ENCODE measurements at places on chromosomes 7 and 10.

- no peak for DNase-seq
Observed at GRCh38 chr10:132547421-132547861, 9.9 kb downstream of the INPP5A start.

DNA sequence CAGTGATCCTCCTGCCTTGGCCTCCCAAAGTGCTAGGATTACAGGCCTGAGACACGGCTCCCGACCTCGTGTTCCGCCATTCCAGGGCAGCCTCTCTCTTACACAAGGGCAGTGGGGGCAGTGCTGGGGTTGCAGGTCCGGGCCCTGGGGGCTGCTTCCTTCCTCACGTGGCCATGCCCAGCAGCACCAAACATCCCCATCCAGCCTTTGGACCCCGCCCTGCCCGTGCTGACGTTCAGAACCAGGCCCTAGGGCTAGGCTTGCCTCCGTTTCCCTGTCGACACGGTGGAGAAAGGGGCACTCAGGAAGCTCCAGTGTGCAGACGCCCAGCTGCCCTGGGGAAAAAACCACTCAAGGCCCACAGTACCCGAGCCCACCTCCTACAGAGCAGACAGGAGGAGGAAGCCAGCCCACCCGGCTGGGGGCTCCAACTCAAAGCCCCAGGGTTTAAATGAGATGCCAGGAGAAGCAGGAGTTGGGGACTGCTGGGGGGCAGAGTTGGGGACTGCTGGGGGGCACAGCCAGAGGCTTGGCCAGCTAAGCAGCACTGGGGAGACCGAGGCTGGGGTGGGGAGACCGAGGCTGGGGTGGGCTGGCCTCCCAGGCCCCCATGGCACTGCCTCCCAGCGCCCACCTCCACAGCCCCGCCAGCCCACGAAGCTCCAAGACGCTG is 35.9 kb downstream of the ADAP1 start:
- DNase-seq: no peak

DNA sequence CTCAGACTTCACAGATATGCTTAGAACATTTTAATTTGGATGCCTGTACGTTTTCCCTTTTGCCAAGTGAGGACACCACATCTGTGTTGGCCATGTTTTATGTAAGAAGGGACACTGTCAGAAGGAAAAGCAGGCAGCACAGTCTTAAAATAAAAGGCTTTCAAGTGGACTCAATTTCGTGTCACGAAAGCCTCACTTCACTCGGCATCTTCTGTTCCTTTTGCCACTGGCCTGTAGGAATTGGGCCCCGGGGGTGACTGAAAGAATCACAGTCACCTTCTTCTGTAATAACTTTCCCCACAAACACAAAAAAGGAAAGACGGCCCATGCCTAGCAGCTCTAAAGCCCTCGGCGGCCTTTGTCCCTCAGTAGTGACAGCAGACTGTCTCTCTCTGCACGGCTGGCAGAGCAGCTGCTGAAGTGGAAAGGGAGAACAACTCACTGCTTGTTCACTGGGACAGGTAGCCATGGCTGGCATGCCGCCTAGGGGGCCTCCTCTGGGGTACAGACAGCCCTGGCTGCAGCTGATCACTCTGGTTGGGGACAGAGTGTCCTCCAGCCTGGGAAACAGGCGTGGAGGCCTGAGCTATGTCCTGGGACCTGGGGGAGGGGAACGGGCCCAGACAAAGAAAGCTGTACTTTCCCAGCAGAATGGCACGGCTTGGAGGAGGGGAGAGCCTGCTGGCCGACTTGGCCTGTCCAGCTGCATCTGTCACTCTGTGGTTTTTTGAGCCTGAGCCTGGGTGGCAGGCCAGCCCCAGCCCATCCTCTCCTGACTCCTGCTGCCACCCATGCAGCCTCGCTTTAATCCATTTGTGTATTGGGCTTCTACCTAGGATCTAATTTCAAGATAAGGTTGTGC is 4.4 kb downstream of the RASSF4 start:
- DNase-seq: no peak

DNA sequence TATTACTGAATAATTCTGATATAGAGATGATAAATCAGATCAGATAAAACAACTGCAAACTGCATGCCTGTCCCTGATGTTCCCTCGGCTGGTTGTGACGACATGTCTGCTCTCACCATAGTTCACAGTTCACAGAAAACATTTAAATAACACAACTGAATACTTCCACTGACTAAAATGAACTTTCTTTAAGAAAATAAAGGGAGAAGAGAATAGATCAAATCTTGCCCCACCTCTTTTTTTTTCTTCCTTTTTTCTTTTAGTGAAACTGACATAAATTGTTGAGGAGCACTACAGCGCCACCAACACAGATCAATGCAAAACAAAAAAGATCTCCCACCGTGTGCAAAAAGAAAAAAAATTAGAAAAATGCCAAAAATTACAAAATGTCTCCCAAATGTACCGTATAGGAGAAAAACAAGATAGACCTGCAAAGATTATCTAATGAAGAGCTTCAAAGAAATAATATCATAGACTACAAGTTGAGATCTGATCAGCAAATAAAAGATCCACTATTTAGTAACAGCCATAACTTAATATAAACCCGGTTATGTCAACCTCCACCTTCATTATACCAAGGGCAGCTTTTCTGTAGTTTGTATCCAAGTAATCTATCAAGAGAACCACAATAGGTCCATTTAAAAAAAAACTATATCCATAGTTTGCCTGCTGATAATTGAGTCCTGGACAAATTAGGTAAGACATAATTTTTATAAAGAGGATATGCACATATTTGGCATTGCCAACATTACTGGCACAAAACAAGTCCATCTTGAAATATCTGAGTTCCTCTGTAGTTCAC is 30.7 kb upstream of the EPC1 start:
- DNase-seq: no peak

GRCh38 chr10:113590581-113590980 is 37.7 kb downstream of the HABP2 start:
- DNase-seq: no peak

- no peak for DNase-seq
Observed at GRCh38 chr10:124516746-124517397, 55.2 kb downstream of the LHPP start.

DNA sequence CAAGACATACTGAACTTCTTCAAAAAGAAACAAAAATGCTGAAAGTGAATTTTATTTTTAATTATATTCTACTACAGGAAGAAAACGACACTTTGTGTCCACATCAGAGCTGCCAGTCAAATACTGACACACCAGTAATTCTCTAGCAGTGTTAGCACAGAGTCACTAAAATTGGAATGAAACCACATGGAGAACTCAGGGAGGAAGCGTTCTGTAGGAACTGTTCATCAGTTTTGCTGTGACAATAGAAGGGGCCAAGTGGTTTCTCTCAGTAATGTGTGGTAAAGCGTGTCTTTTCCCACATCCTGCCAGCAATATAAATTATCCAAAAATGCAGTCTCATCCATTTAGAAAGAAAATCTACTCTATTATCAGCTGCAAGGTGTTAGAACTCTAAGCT is 683.3 kb downstream of the GRM8 start:
- DNase-seq: no peak

GRCh38 chr7:127702938-127703337 is 50.9 kb downstream of the SND1 start:
- no peak for DNase-seq

DNA sequence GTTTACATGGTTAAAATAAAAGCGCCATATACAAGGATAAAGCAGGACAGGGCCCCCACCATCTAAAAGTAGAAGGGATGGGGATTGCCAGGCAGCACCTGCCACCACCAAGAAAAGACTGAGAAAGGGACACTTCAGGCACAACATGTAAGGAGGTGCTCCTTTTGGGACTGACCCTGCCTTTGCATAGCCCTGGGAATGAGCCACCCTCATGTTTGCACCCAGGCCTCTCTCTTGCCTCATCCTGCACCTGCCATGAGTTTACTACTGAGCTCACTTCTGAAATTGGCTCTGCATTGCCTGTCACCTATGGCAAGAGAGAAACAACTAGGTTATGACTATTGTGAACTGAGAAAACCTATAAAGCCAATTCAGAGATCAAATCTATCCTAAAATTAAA is 489.7 kb downstream of the KCNMA1 start:
- DNase-seq: no peak

- no peak for DNase-seq
Observed at GRCh38 chr7:11193131-11193867, 219.6 kb downstream of the PHF14 start.

DNA sequence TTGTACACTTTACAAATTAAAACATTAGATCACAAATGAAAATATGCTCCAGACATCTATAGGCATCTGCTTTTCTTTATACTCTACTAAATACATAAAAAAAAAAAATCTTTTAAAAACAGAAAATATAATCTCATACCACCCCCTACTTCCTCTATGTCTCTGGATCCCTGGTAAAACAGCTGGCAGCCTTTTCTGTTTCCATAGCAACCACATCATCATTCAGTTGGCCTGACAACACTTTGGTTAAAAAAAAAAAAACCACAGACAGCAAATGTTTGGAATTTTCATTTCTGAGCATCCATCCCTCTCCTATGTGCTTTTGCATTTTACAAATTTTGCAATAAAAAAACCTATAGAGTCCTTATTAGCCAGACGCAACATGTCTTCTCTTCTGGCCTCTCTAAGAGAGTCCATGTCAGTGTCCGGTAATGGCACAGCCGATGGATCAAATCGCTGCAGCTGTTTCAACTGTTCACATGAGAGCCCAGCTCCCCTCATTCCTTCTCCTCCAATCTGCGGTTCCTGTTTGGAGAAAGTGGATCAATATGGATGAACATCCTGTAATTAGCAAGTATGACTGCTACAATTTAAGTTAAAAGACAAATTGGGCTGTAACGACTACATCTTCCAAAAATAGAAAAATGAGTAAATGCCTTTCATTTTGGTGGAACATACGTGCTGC is 105.6 kb downstream of the NSUN6 start:
- no peak for DNase-seq

DNA sequence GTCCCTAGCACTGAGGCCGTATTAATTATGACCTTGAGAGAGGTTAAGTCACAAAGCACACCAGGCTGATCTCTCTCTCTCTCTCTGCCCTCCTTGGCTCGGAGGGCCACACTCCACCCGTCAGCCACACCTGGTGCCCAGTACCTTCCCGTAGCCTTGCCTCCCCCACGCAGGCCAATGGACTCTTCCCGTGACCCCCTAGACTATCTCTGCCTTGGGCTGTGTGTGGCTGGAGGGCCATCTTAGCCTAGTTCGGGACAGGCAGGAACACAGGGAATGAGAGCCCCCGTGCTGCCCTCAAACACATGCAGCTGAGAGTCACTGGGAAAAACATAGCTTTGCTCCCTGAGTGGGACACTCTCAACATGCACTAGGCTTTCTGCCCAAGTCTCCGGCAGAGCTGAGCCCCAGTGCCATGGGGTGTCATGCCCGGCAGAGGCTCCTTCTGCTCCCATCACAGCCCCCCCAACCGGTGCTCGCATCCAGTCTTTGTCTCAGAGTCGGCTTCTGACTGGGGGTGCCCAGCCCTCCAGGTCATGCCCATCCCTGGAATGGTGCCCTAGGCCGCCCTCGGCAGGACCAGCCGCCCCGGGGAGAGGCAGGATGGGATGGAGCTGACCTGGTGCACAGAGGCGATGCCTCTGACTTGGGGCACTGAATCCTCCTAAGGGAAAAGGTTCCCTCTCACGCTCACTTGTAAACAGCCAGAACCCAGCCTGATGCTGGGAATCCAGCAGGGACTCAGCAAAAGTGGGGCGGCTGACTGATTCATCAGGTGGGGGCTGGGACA is 63.0 kb downstream of the TCERG1L start:
- no peak for DNase-seq

DNA sequence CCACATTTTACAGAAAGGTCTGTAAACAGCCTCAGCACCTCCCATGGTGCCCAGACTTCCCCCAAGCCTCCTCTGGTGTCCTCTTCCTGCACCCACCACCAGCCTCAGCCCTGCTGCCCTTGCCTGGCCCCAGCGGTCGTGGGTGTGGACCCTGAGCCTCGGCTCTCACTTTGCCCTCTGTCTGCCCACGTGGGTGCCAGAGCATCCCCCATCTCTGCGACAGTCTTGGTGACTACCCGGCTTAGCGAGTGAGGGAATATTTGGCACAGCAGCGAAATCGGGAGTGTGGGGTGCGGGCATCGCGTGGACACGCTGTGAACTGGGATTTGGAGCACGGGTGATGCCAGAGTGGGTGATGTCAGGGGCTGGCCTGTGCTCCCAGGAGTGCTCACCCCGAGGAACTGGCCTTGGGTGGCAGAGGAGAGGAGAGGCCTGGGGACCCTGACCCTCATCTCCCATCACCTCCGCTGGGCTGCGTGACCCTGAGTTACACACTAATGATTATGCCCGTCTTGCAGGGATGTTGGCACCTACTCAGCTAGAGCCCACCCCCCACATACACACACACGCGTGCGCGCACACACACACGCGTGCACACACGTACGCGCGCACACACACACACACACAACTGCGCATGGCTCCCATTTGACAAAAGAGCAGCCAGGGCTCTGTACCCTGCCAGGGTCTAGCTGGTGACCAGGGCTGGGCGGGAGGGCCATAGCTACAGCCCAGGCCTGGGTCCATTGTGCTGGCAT is 8.7 kb downstream of the ELFN1 start:
- no peak for DNase-seq

DNA sequence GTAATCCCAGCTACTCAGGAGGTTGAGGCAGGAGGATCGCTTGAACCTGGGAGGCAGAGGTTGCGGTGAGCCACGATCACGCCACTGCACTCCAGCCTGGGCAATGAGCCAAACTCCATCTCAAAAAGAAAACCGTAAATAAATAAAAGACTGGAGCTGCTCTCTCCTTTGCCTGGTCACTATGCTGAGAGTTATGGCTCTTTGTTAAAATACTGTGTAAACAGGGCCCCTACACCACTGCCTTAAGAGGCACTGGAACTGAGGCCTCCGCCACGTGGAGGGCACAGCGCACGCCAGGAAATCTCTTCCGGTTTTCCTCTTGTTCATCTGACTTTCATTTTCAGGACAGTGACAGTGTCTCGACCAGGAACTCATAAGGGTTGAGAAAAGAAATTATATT is 123.3 kb downstream of the PAXIP1 start:
- DNase-seq: no peak

DNA sequence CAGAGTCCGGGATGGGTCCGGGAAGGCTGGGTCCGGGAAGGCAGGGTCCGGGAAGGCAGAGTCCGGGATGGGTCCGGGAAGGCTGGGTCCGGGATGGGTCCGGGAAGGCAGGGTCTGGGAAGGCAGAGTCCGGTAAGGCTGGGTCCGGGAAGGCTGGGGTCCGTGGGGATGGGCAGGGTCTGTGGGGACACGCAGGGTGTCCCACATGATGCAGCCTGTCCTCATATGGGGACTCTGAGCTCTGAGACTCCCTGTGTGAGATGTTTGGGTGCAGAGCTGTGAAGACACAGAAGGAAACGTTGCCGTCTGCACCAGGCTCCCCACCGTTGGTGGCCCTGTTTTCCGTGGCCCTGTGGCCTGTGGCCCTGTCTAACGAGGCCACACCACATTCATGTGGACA is 45.7 kb upstream of the ADGRA1 start:
- DNase-seq: no peak
